ENCODE measurements at places on chromosomes 6 and 20.

DNA sequence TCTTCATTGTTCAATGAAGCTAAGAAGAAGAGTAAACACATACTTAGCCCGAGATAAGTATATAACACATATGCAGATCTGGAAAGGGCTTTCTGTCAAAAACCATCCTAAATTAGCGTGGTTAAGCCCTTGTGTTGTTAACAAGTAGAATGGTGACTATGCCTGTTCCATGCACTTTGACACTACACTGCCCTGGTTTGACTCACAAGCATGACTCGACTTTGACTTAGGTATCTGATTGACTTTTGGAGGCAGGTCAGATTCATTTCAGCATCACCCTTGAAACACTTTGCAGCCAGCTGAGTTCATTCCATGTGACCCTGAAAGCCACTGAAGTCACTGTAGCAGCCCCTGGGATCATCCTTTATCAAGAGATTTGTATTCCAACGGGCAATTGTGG, 239.8 kb downstream of the TBX18 start:
- DNase-seq: no peak

DNA sequence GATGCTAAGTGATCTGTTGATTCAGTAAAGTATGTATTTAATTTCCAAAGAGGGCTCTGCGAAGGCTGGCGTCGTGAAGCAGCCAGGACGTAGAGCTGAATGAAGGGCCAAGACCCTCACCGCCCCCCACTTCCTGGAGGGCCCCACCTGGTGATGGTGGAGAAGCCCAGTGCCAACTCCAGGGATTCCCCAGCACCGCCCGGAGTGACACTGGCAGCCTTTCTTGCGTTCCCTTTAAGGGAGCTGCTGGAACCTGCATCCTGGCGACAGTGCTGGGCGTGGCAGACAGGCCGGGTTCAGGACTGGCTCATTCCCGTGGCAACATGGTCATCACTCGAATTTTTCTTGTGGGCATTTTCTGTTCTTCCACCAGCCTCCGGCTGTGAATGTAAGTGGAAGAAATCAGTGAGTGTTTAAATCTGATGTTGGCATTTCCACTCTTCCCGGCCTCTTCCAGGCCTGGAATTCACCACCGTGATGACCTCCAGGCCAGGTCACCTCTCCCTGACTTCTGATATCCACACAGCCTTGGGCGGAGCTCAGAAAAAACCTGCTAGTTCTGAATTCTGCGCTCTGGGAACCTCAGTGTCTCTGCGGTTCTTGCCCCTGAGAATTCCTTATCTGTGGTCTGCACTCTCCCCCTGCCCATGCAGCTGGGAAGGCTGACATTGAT, 57.4 kb upstream of the DACT2 start:
- no peak for DNase-seq

- no peak for DNase-seq
These were observed 18.9 kb downstream of the MANBAL start for GRCh38 chr20:37308086-37309050.

DNA sequence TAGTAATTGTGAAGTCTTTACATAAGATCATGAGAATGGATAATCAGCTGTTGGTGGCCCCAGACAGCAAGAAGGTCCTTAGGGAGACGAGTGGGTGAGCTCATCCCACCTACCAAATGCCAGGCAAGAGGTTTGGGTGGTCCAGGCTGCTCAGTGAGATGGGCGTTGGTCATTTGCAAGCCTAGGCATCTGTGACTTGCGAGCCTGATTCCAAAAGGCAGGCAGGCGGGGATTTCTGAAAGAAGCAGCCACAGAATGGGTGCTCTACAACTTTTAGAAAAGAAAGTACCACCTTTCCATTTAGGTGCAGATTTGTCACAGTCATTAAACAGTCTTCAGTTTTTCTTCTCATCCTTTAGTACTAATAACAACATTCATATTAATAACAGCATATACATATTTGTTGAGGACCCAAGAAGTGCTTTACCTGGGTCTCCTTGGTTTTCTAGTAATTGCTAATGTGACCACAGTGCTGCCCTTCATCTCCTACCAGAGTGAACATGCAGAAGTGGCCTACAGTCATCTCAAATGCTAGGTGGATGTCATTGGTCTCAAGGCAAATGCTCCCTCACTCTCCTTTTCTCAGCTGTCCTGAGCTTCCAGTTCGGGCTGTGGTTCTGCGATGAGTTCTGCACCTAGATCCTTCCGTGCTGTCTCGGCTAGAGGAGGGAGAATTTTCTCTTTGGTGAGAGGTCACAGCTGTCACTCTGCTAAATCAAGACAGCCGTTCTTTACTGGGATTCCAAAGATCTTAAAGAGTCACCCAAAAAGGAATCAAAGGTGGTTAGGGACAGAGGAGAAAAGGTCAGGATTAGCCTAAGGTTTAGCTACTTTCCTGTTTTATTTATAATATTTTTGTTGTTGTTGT, 2.7 kb downstream of the WRNIP1 start:
- DNase-seq: no peak

GRCh38 chr6:57276946-57277345, 40.5 kb upstream of the PRIM2 start:
- DNase-seq: no peak

DNA sequence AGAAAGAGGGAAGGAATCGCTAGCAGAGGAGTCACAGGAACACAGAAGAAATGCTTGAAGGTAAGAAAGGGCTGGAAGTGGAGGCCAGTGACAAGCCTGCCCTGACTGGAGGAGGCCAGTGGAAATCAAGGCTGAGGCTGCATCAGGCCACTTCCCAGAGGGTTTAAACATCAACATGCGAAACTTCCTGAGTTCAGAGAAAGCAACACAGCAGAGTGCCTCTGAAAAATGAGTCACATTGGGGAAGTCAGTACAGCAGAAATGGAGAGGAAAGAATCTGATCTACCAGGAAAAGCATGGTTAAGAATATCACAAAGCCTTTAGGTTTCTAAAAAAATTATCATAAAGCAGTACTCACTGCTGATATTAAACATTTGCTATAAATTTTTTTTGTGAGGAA, 23.3 kb downstream of the NAPB start:
- no peak for DNase-seq

DNA sequence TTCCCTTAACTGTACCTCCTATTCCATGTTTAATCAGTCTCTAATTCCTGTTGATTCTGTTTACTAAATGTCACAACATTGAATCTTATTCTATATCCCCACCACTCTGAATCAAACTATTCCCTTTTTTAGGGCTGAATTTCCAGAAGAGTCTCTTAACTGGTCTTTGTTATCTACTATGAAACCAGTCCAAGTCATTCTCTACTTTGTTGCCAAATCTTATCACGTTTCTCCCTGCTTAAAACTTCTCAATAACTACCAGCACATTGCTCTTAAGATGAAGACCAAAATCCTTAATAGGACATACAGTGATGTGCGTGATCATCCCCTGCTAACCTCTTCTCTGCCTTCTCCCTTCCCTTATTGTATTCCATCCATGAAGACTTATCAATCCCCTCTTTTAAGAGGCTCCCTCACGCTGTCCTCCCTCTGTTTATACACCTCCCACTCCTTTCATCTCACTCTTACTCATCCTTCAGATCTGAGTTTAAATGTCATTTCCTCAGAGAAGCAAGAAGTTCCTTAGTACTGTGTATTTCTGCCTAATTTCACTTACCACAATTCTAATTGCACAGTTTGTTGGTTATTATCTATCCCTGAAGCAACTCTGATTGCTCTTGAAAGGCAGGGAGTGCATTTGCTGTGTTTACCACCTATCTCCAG, 143.0 kb upstream of the AHI1 start:
- no peak for DNase-seq

GRCh38 chr6:110635096-110635495, 158.7 kb upstream of the SLC22A16 start:
- DNase-seq: no peak

DNA sequence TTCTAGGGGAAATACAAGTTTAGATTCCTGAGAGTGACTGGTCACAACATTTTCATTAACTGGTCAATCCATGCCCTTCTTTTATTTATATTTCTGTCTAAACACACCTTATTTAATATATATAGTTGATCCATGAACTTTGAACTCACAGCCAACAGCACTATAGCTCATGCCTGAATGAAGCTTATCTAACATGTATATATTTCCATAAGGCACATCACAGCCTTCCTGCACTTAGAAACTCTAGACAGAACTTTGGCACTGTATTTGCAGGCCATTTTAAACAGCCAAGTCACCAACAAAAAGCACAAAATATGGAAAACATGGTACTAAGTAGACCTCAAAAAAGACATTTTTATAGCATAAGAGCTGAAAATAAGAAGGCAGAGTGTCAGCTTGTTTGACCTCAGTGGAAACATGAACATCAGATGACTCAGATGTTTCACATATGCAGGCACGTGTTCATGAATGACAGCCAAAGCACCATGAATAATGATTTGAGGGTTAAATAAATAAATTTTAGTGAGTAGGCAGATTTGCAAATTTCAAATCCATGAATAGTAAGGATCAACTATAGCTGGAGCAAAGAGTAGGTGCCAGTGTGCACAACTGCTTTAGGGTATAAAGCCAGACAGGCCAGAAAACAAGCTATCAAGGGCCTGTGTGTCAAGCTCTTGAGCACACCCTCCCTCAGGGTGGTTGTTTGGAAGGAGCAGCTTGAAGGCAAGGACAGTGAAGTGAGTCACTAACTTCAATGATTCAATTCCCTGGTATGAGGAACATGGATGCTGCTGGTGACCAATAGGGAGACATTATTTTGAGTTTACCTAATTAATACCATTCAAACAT, 88.9 kb upstream of the NT5E start:
- DNase-seq: no peak

DNA sequence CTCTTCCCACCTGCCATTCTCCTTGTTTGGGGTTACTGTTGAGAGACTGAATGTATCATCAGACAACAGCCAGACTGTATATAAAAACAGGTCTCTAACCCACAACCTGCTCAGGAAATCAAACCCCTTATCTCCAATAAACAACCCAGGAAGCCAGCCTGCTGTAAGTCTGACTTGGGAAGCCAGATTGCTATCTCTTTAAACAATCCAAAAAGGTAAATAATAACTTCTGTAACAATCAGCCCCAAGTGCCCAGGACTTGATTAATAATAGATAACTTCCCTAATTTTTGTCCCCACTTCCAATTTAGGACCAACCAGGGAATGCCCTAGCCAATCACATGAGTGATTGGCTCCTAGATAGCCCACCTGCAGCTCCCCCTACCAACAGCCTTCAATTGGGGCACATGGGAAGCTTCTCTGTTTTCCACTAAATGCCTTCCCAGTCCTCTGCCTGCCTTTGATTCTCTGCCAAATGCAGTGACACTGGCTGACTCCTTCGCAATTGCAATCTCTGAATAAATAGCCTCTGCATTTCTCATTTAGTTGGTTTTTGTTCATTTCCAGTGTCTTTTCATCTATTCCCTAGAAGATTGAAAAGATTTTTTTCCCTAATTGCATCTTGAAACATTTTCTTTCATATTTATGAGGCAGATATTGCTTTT, 117.1 kb upstream of the TAB2 start:
- DNase-seq: no peak

DNA sequence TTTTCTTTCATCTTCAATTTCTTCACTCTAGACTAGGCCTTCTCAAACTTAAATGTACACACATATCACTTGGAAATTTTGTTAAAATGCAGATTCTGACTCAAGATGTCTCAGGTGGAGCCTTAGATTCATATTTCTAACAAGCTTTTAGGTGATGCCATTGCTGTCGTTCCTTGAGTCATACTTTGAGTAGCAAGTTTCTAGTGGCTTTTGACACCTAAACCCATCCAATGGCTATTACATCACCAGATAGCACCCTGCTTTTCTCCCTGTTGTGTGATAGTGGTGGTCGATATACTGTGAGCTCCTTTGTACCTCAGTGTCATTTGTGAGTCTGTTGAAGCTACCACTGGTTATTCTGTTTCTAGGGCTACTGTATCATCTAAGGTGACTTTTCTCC, 34.8 kb upstream of the BAG2 start:
- DNase-seq: no peak

GRCh38 chr6:24957199-24957598, 21.4 kb upstream of the RIPOR2 start:
- no peak for DNase-seq

DNA sequence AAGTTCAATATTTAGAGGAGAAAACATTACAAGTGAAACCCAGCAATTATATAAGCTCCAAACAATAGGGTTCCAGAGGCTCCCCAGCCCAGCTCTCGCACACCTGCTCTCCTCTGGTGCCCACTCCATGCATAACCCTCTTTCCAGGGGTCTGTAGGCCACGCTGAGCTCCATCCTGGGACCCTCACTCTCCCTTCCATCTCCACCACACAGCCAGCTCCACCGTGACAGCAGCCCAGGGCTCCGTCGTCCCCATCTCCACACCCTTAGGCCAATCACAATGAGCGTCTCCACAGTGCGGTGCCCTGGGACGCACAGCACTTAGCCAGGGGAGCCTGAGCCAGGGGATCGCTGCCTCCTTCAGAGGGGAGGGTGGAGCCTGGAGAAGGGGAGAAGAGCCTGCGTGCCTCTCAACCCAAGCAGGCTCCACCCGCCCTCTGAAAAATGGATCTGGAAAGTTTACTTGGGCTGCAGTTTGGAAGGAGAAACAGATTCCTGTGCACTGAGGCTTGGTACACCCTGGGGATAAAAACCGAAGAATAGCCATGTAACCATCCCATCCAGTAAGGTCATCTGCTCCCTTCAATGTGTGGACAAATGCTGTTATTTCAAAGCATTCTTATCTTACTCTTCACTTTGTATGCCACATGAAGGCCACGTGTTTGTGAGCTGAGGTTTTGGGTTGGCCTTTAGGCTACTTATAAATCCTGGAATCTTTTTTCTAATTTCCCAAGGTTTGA, 72.4 kb upstream of the GGTLC1 start:
- no peak for DNase-seq

DNA sequence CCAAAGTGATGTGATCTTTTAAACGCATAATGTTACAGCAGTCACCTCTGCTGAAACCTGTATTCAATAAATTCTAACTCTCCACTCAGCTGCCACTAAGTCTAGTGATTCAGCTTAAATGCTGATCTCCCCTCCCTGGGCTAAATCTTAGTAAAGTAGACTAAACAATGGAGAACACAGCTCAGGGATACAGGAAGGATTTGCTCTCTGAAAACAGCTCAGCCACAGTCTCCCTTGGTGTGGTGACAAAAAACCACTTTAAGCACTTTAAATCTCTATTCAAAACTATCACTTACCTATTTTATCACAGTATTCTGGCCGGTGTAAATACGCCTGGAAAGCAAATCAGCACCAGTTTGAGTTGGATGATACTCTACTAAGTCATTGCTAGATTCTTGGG, 130.6 kb downstream of the RFX6 start:
- no peak for DNase-seq
